ENCODE measurements at places on chromosomes 6 and 20.

DNA sequence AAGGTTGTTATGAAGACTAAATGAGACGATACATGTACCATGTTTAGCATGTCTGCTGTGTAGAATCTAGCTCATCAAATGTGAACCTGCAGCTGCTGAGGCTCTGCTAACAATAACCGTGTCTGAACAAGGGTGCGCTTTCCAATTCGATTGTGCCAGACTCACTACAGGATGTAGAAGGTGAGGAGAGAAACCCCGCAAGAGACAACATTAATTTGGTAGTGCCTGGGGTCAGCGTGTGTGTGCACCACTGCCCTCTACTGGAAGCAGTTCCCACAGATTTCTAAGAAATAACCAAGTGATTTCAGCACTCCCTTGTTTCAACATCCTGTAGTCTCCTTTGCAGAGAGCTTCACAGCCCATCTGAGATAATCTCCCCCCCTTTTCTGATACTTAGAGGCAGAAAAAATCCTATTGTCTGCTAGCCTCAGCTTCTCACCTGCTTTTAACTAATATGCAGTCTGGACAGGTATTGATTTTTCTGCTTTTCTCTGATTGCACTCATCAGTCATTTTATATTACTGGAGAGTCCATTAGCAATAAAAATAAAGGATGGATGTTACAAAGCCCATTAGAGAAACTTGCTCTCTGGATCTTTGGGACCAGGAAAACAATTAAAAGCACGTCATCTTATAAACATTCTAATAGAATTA, 96.7 kb upstream of the BACH2 start:
- peak; percentile 34 for DNase-seq

DNA sequence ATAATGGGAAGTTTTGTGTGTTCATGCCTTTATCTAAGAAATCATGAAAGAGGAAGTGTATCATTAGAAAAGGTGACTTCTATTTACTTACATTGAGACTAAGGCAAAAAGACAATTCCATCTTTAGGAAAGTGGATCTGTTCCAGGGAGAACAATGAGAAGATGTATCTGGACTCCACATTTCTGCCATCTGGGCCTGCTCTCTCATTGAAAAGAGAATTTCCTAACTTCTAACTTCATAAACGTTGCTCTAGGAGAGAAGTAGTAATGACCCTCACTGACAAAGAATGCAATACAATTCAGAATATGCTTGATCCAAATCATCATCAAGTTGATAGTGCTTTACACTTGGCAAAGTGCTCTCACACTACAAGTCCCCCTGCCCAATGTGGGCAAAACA, 294.2 kb downstream of the OGFRL1 start:
- no peak for DNase-seq

GRCh38 chr6:155315516-155315871, 1.2 kb upstream of the TFB1M start:
- no peak for DNase-seq

GRCh38 chr6:110593637-110594036, 117.2 kb upstream of the SLC22A16 start:
- DNase-seq, result no peak

- no peak for DNase-seq
Observed at GRCh38 chr20:25280051-25280573, 32.2 kb downstream of the PYGB start.

DNA sequence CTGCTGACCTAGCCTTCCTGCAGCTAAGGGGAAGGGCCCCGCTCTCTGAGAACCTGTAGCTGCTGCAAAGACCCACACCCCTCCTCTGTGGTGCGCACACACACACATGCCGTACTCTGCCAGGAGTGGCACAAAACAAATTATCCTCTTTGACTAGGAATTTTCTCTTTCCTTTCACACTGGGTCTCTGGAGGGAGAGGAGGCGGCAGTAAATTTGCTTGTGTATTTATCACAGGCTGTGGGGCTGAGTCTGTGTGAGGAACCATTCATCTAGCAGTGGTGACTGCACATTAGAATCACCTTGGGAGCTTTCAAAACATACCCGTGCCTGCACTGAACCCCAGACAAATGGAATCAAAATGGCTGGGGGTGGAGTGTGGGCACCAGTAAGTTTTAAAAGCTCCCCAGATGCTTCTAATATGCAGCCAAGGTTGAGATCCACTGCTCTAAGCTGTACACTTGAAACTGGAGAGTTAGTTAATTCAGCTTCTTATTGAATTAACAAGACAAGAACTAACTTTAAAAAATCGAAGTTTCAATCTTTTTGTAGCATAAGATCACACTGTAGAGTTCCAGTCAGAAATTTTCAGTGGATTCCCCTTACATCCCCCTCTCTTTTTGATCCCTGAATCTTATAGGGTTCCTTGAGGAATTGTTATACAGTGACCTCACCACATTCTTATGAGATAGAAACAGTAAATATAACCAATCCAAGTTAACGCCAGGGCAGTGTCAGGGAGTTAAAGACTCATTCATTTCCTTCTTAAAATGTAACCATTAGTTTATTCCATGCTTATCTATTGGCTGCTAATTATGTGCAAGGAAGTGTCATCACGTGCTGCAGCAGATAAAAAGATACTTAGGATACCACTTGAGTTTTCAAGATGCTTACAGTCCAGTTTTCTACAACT, 29.8 kb upstream of the GMDS start:
- DNase-seq, result no peak

DNA sequence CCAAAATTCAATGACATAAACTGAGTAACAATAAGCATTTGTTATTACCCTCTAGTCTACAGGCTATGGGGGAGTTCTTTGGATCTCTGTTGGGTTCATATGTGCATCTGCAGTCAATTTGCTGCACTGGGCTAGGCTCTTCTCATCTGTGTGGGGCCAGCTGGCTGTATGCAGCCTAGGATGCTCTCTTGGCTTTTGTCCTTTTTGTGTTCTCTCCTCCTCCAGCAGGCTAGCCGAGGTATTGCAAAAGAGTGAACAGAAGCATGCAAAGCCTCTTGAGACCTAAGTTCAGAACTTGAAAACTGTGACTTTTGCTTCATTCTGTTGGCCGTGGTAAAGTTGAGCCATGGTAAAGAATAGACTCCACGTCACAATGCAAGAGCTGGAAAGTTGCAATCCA, 62.8 kb upstream of the FOXO3 start:
- DNase-seq, result no peak

- DNase-seq, result no peak
Observed at GRCh38 chr20:46787991-46788762, 78.7 kb downstream of the SLC2A10 start.

DNA sequence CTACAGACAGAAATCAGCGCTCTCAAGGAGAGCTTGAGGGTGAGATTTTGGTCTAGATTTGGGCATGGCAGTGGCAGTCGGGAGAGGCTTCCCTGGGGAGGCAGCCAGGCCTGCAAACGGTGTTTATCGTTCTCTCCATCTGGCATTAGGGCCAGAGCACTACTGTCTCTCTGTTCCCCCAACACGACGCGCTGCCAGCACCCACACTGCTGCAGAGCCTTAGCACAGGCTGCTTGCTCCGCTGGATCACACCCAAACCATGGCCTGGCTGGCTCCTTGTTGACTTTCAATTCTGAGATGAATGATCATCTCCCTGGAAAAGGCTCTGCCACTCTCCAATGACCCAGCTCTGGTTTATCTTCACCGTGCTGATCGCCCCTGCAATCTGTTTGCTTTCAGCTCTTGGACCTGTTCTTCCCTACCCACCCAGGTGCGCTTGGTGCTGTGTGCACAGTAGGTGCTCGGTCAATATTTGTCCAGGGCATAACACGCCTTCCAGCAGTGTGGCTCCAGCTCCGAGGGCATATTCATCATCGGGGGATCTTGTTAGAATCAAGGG, 106.1 kb downstream of the TFAP2C start:
- DNase-seq, result no peak

GRCh38 chr20:63290677-63291472, 2.1 kb upstream of the COL20A1 start:
- DNase-seq, result no peak

DNA sequence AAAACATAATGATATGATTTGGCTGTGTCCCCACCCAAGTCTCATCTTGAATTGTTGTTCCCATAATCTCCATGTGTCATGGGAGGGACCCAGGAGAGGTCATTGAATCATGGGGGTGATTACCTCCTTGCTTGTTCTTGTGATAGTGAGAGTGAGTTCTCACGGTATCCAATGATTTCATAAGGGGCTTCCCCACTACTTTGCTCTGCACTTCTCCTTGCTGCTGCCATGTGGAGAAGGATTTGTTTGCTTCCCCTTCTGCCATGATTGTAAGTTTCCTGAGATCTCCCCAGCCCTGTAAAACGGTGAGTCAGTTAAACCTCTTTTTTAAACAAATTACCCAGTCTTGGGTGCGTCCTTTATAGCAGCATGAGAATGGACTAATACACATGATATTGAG, 156.8 kb upstream of the PLCB4 start:
- no peak for DNase-seq

DNA sequence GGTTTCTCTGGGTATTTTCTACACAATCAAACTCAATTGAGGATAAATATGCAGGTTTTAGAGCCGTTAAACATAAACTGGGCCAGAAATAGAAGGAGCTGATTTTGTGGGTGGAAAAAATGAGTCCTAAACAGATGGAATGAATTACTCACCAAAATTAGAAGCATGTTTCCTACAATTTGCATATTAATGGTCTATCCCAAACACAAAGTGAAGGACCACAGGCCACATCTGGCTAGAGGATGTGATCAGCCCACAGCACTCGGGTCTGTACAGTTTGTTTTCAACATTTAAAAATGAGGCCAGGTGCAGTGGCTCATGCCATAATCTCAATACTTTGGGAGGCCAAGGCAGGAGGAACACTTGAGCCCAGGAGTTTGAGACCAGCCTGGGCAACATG, 296.3 kb downstream of the PREX1 start:
- DNase-seq, result no peak

- DNase-seq, result no peak
Observed at GRCh38 chr6:105619971-105620741, 217.3 kb upstream of the PREP start.

- peak; percentile 91 for DNase-seq
Observed at GRCh38 chr20:50186151-50186885, 4.3 kb upstream of the CEBPB start.

- no peak for DNase-seq
Observed at GRCh38 chr6:3226042-3226441, 1.4 kb downstream of the TUBB2B start.

DNA sequence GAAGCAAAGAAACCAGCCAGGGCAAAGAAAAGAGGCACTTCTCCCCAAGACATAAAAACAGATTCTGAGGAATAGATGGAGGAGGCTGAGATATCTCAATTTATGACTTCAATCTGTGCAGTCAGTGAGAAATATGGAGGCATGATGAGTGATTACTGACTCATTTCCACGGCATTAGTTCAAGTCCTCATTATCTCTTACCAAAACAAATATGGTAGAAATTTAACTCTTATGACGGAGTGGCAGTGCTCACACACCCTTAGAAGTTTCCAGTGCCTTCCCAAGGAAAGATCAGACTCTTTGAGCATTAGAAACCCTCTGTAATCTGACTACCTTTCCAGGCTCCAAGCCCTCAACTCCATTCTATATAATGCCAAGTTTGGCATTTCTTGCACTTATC, 364.1 kb downstream of the ARHGAP18 start:
- no peak for DNase-seq

- no peak for DNase-seq
Observed at GRCh38 chr6:152428126-152428525, 209.0 kb downstream of the SYNE1 start.

GRCh38 chr6:39654121-39654520, 71.1 kb downstream of the KIF6 start:
- no peak for DNase-seq

- DNase-seq, result no peak
Observed at GRCh38 chr20:56685879-56686278, 56.8 kb downstream of the TFAP2C start.

DNA sequence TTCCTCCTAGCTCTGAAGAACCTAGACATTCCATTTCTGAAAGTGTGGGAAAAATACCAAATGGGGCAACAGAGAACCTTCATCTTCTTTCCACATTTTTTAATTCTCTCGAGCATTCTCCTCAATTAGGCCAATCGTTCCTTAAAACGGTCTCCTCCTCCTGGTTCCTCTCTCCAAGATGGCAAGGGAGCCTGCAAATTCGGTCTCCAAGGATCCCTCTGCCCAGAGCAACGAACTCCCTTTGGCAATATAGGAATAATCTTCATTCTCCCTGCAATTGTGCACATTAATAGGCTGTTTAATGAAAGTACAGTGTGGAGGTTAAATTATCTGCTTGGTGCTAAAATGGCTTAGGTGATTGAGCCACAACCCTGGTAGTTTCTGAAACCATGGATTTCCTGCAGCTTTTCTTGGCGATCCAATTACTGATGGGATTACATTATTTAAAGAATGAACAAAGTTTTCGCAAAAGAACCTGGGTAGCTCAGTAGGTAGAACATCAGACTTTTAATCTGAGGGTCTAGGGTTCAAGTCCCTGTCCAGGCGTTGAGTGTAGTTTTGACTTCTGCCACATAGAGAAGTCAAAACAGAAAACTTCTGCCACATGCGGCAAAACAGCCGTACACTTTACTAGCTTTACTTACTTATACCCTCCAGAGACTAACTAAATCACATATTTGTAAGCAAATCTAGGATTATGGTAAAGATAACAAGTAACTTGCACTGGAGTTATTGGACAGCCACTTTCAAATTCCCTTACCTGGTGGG, 102.9 kb upstream of the ZNF184 start:
- DNase-seq, result no peak

GRCh38 chr20:41476013-41476441, 109.4 kb upstream of the EMILIN3 start:
- DNase-seq, result no peak

DNA sequence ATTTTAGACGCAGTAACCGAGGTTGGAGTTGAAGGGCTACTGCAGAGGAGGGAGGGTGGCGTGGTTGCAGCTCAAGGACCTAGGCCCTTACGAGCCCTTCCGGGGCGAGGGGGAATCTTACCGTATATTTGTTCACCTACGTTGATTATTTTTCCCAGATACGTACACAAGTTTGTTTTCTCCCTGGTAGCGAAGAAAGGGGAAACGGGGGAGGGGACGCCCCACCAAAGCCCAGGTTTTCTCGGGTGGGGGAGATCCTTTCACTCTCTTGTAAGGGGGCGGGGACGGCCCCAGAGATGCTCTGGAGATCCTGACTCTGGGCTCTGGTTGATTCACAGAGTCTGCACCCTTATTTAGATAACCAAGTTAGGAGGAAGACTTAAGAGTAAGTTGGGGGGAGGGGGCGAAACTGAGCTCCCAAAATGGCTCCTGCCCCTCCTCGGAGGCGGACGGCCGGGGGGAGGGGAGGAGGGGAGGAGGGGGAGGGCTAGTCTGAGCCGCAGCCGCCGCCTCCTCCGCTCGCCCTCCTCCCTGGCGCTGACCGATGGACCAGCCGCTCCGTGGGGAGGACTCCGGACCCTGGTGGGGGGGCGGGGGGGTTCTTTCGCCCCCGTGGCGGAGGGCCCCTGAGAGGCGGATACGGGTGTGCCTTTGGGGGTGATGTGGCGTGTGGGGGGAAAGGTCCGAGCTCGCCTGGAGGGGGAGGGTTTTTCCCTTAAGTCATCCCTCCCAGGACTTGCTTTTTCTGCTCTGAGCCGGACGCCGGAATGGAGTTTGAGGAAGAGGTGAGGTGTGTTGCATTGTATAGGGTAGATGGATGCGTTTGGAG, 2.2 kb downstream of the BRD2 start:
- DNase-seq, result peak; percentile 72

Measured in stimulated activated CD4-positive, alpha-beta T cell treated with anti-CD3 and anti-CD28 coated beads, Interleukin-1b, Interleukin-23, amount 100 ng/mL, for 1 hour (primary cell).